ENCODE measurements at places on chromosomes 3 and 15. TPM values are rescaled to one million over a fixed set of nuclear protein-coding genes. Genes with fewer than 3 reads are reported as not detected.

- DNase-seq, result no peak
Measured at GRCh38 chr3:127822041-127822681, at the start of gene MGLL. TSS of gene MGLL (minus strand) at chr3:127822515. CDS start at chr3:127822318, 197 bp downstream.

ISLR2 gene
- 0.05 TPM for total RNA-seq

ZPLD1 gene
- not detected for total RNA-seq

DNA sequence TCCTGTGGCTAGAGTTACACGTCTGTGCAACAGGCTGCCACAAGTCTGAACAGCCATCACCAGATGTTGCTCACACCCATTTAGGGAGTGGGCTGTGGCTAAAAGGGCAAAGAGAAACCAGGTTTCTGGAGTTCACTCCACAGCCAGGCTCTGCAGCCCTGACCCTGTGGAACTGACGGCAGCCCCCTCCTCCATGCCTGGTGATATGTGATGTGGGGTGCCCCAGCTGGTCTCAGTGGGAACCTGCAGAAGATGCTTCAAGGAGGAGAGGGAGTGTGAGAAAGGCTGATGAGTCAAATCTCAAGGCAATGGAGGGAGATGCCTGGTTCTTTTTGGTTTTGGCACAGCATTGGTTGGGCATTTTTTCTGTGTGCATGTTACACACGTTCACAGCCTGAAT lies 130.6 kb downstream of the TPRA1 start:
- no peak for DNase-seq

- DNase-seq, result peak; percentile 39
Measured at GRCh38 chr15:59691194-59691805, 2.2 kb upstream of the BNIP2 start.

DNA sequence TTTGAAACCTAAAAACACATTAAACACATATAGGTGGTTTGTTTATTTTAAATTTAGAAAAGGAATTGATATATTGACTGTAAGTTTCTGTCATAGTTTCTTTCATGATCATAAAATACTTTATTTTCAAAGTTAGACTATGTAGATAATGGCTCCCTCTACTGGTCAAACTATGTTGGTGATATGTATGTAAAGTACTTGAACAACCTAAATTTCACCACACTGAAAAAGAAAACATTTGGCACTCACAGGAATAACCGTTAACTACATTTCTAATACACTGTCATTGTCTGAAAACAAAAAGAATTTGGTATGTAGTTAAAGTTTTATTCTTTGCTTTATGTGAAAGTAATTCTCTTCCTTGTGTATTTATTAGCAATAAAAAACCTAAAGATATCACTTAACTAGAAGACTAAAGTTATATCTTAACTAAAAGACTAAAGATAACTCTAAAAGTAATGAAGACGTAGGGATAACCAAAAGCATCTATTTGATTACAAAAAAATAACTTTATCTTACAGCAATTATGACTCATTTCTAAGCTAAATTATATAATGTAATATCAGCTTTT lies 427.5 kb downstream of the VGLL3 start:
- DNase-seq, result peak; percentile 3

DNA sequence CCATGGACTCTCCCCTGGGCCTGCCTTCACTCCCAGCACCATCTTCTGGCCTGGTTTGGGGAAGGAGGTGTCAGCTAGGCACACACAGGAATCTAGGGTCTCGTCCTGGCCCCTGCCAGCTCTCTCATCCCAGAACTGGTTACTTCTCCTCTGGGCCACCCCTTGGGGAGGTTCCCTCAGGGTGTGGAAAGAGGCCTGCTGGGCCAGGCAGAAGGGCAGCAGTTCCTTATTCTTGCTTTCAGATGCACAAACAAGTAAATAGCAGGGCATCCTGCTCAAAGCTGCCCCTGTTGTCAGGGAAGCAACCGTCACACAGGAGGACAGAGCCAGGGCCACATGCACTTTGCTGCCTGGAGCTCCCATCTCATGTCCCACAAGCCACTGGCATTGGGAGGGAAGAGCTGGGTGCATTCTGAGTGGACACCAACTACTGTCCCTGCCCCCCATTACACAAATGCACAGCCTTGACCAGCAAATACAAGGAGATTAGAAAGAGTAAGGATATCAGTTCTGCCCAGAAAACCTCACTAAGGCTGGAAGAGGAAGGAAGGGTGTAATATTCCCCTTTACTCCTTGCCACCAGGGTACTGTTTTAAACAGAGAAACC lies 108.8 kb upstream of the HACD2 start:
- no peak for DNase-seq

Data from HCT116 (cell line).